Mesothelial cell of epicardium (in vitro differentiated cells): ENCODE measurements at places on chromosomes 3 and 15. TPM values are rescaled to one million over a fixed set of nuclear protein-coding genes. Genes with fewer than 3 reads are reported as not detected.

ALDH1L1 gene
- 1.0 to 1.6 TPM (median 1.2 TPM) in 3 replicates for total RNA-seq

DNA sequence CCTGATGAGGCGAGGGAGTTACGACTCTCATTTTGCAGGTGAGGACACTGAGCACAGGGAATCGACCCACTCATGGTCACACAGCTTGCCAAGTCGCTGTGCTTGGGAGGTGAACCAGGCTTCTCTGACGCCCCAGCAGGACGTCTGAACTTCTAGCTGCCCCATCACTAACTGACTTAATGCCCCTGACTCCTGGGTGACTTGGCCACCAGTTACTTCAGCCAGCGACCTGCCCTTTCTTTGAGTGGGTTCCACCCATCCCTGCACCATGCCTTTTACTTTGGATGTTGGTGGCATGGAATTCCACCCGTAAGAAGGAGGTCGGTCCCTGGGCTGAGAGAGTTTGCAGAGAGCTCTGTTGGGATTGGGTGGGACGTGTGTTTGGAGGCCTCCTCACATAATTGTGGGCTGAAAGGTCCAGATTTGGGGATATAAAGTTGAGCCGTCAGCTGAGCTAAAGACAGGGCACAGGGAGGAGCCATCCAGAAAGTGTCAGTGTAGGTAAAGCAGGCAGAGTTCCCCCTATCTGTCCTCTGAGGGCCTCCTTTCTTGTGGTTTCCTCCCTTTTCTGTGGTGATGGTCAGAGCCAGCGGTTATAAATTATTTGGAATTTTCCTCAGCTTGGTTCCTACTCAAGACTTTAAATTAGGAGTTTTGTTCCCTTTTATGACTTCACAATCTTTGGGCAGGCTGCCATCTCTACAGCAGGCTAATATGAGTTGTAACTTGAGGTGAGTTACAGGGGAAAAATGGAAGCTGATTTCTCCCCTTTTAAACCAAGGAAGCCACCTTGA is 55.0 kb downstream of the FLNB start:
- peak overlapping the region; percentile 13 for H3K4me3 ChIP-seq
- H3K4me1 ChIP-seq, result peaks cover 79% of the 10 kb centered on the region
- H3K36me3 ChIP-seq, result no peaks in the 10 kb centered on the region
- H3K27me3 ChIP-seq, result no peaks in the 10 kb centered on the region
- DNase-seq, result no peak

- peak overlapping the region; percentile 31 for H3K27ac ChIP-seq
- H3K27me3 ChIP-seq, result no peaks in the 10 kb centered on the region
- peaks cover 19% of the 10 kb centered on the region for H3K36me3 ChIP-seq
- H3K4me3 ChIP-seq, result no peak overlapping the region
Measured at GRCh38 chr3:42184651-42185443, 81.1 kb downstream of the CCK start.

GRCh38 chr15:81209635-81210034 is 13.0 kb downstream of the IL16 start:
- H3K27ac ChIP-seq, result no peak overlapping the region
- H3K36me3 ChIP-seq, result no peaks in the 10 kb centered on the region
- peaks cover 30% of the 10 kb centered on the region for H3K27me3 ChIP-seq
